Activated CD4-positive, alpha-beta T cell treated with anti-CD3 and anti-CD28 coated beads, Interleukin-2, amount 10 ng/mL, durations not matched to agents 24 days and 14 days (primary cell): ENCODE measurements at places on chromosomes 11 and 22.

DNA sequence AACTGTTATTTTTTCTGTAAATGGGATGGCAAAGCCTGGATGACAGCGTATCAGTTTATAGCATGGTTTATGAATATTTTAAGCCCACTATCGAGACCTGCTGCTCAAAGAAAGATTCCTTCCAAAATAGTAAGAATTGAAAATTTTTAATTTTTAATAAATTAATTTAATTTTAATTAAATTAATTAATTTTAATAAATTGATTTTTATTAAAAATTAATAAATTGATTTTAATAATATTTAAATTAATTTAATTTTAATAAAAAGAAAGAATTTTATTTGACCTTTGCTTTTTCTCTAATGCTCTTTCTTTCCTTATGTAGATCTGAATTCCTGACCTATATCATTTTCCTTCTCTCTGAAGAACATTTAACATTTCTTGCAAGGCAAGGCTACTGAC lies 62.9 kb downstream of the EXT2 start:
- DNase-seq: no peak

- peak; percentile 95 for DNase-seq
These were observed 114.1 kb downstream of the MICAL2 start for GRCh38 chr11:12224537-12224893.

DNA sequence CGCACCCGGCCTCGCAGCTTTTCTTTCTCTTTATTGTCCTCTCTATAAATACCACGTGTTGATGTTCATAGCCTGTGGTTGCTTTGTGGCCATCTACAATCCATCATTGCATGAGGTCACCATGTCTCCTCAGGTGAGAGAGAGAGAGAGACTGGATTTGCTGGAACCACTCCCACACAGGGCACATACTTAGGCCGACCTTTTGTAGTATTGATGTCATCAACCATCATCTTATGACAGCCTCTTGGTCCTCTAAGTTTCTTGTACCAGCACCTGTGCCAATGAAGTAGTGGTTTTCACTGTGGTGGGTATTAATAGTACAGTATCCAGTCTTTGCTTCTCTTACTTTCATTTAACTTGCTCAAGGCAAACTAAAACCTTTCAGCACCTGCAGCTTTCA lies 22.8 kb upstream of the P2RY6 start:
- DNase-seq: peak; percentile 69

DNA sequence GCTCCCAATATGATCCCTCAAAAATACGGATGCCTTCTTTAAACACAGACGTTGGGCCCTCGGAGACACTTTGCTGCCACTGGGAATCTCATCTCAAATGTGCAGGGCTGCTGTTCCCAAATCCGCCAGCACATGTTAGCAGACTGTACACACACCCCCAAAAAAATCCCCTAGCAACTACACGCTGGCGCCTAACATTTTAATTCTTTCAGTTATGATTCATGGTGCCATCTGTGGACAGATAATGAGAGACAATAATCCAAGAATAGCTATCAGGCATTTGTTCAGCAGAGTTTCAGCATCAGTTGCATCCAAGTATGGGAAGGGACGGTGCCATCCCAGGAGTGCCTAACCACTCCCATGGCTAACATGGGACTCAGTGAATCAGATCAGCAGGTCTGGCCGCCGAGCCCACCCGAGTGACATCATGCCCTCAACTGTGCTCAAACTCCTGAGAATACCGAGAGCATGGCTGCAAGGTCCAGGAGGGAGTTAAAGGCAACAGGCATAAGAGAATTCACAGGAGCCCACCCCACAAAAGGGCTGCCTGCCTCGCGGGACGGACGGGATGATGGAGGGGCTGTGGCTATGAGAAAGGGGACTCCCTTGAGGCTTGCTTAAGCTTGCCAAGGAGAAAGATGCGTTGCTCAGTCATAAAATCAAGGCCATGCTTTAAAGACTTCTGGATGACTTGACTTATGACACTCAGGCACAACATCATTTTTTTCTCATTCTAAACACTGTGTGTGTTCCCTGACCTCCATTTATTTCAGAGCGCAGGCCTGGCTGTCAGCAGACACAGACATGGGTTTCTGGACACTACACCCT lies 337.0 kb downstream of the SHANK2 start:
- no peak for DNase-seq

GRCh38 chr11:30159546-30159945 lies 71.3 kb upstream of the FSHB start:
- DNase-seq: no peak

DNA sequence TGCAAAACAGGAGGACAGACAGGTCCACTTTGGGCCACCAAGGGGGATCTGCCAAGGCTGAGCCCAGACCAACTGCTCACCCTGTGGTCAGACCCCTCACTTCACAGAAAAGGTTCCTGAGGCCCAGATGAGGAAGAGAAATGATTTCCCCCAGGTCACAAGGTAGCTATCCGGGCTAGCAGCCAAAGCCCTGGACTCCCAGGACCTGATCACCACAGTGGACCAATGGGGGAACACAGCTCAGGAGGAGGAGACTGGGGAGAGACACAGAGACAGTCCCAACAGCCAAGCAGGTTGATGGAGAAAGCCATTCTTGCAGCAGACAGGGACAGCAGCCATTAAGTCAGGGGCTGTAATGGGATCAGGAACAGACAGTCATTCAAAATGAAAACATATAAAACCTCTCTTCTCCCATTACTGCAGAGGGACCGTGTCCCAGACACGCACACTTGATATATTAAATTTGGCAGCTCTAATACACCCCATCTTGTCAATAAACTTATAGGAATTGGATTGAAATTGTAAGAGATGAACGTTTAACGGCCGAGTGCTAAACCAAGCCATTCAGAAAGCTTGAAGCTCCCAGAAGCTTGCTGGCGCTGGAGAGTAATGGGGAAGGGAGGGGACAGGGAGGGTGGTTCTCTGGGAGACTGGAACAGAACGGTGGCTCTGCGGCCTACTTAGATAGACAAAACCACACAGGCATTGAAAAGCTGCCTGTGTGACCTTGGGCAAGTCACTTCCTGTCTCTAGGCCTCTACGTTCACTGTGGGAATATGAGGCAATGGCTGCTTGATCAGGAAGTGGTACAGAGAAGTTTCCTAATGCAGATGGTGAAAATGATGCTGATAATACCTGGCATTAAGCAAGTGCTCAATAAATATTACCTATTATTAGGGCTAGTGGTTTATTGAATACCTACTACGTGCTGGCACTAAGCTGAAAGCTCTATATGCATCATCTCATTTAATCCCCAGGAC lies 16.0 kb downstream of the ZMAT5 start:
- peak; percentile 74 for DNase-seq

GRCh38 chr11:86164106-86164505 lies 80.4 kb upstream of the EED start:
- no peak for DNase-seq

DNA sequence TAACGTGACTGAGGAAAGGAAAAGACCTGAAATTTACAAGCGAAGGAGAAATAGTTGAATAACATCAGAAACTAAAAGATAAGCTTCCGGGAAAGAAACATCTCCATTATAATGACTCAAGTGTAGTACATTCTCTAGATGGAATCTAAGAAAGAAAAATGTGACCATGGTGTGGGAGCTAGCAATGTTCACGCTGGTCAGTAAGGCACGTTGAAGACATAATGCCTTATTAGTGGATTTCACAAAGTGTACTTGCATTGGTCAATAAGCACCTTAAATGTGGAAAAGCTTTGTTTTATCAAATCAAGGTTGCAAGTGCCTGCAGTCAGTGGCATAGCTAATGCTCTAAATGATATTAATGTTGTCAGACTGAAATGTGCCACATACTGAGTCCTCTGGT lies 2.8 kb upstream of the LARGE1 start:
- no peak for DNase-seq
